ENCODE measurements at places on chromosomes 13 and 19.

- DNase-seq, result no peak
These were observed 13.2 kb upstream of the URI1 start for GRCh38 chr19:29928831-29929230.

DNA sequence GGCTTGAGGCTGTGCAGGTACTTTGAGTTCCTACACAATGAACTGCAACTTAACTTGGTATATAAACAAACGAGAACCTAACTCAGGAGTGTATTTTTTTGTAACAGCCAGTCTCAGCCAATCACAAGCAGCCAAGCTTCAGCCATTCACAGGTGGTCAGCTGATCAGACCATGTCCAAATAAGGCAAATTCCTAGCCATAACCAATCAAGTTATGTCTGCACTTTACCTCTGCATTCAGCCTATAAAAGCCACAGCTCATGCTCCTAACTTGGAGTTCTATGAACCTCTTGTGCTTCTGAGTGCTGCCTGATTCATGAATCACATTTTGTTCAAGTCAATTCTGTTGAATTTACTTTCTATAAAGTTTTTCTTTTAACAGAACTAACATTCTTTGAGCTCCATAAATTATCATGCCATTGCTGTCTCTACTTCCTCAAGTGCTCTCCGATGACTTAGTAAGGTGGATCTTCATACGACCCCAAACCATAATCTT is 16.8 kb upstream of the MEDAG start:
- no peak for DNase-seq

GRCh38 chr19:19550972-19551852 is 13.1 kb downstream of the CILP2 start:
- no peak for DNase-seq

DNA sequence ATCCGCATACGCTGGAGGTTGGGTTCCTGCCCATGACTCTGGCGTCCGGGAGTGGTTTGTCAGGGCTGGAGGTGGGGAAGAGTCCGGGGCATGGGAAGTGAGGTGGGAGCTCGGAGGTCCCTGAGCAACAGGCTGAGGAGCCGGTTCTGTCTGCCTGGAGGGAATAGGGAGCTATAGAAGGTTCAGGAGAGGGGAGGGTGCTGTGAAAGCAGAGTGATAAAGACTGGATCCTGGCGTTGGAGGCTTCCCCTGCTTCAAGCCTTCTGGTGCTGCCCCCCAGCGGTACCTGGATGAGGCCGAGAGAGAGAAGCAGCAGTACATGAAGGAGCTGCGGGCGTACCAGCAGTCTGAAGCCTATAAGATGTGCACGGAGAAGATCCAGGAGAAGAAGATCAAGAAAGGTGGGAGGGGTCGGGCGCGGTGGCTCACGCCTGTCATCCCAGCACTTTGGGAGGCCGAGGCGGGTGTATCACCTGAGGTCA is 2.6 kb downstream of the HMG20B start:
- no peak for DNase-seq

DNA sequence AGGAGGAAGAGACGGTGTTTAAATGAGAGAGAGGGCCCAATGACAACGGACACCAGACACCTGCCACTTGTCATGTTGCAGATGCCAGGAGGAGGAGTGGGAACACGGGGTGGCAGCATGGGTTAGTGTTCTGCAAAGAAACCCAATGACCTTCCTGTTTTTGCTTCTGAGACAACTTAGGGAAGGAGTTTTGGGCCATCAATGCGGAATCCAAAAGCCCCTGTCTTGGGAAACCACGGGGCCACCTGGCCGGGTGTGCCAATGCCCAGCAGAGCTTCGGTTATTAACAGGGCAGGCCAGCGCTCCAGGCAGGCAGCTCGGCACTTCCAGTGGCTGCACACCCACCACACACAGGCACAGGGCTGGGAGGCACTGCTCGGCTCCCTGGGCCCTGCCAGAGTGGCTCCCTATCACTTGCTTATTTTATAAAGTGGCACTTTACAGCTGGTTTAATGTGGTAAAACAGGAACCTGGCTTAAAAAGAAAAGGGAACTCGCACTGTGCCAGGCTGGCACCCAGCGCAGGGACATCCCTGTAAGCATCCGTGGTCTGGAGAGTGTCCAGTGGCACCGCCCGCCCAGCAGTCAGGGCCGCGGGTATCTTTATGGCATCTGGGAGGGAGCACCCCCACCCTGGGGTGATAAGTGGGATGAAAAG is 19.1 kb downstream of the ELL start:
- DNase-seq, result no peak

GRCh38 chr19:4966591-4966990 is 2.3 kb upstream of the KDM4B start:
- DNase-seq, result no peak

GRCh38 chr13:109361562-109362289 is 424.7 kb downstream of the IRS2 start:
- DNase-seq, result no peak

GRCh38 chr19:38375748-38376147 is 1.4 kb downstream of the PSMD8 start:
- no peak for DNase-seq

DNA sequence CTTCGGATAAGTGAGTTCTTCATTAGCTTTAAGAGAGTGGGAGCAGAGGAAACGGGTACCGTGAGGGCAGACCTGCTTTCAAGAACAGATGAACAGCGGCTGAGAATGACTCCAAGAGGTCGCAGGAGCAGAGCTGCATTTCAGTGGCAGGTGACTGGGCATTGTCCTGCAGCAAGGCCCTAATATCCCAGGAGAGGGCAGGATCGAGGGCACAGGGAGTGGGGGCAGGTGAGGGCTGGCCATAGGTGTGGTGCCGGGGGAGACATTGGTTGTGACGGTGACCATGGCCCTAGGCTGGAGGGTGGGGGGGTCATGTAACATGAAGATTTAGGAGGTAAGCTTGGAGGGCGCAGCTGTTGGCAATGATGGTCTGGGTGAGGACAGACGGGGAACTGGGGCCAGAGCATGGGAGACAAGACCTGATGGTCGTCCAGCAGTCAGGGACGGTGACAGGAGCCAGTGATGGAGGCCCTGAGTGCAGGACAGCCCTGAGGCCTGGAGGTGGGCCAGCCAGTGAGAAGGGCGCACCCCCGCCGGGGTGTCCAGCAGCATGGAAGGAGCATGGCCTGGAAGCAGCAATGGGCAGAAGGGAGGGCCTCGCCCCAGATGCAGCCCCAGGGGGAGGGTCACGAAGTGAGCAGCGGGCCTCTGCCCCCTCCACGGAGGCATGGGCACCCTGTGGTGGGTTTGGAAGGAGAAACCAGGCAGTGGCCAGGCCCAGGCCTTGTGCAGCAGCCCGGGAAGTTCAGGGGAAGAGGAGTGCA is 29.2 kb upstream of the LAMP1 start:
- DNase-seq, result no peak

Measured in stimulated activated CD4-positive, alpha-beta T cell treated with anti-CD3 and anti-CD28 coated beads, Interleukin-12 subunit alpha, Interleukin-12 subunit beta, amount 100 ng/mL, for 4 hours (primary cell).